RWPE1 (cell line): ENCODE measurements at places on chromosomes 2 and 18.

- DNase-seq = no peak
Observed at GRCh38 chr18:27614951-27615844, 430.1 kb upstream of the CHST9 start.

- DNase-seq = no peak
Observed at GRCh38 chr2:170086751-170087412, 91.1 kb upstream of the MYO3B start.

DNA sequence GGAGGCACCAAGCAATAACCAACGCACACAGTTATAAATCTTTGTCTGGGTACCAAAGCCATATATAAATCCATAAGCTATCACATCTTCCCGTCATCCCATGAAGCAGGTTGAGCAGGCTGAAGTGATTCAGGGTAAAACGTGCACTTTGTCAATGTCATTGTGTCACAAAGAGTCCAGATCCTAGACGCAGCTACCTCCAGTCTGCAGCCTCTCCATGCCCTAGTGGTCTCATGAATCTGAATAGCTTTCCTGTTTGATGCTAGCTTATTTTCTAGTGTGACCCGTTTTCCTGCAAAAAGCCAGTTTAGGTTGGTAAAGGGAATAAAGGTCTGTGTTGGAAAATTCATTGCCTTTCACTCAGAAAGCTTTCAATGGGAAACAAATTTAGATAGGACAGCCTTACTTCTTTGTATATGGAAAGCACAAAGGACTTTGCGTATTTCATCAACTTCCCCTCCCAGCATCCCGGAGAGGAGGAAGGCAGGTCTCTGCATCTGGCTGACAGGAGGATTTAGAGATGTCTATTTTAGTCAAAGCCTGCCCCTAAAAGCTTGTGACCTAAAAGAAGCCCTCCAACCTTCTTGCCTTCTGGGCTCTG, 222.3 kb upstream of the ARL4C start:
- no peak for DNase-seq

DNA sequence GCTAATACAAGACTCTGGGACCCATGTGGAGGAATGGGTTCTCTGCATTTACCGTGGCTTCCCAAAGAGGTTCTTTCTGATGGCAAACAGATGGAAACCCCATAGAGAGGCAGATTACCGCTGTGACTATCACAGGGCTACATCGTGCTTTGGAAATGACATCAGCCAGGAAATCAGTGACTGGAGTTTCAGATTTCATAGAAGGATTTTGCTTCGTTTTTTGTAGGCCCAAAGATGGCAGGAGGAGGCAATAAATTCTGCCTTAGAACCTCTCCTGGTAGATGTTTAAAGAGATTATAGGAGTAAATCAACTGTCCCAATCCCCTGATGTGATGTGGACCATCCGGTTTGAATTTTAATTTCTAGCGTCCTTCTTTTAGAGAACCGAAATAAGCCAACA, 214.1 kb downstream of the AGPS start:
- DNase-seq = no peak

- DNase-seq = no peak
Observed at GRCh38 chr2:898319-898718, 52.3 kb upstream of the SNTG2 start.

DNA sequence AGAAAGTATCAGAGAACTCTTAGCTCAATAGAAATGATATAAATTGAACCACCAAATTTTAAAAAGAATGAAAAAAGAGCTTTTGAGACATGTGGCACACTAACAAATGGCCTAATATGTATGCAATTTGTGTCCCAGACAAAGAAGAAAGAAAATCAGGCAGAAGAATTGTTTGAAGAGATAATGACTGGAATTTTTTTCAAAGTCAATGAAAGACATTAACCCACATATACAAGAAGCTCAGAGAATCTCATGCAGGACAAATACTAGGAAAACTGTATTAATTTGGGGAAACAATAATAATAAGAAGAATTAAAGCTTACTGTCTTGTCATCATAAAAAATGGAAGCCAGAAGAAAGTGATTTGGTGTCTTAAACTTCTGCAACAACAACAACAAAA, 304.1 kb upstream of the RND3 start:
- DNase-seq = no peak

- no peak for DNase-seq
Observed at GRCh38 chr2:72894514-72894913, 7.3 kb downstream of the SPR start.

GRCh38 chr2:9809448-9810088, 33.7 kb upstream of the TAF1B start:
- no peak for DNase-seq

- DNase-seq = peak; percentile 88
Observed at GRCh38 chr2:64273524-64274398, 129.5 kb upstream of the PELI1 start.

- no peak for DNase-seq
Observed at GRCh38 chr2:159153951-159154350, 132.6 kb downstream of the WDSUB1 start.

DNA sequence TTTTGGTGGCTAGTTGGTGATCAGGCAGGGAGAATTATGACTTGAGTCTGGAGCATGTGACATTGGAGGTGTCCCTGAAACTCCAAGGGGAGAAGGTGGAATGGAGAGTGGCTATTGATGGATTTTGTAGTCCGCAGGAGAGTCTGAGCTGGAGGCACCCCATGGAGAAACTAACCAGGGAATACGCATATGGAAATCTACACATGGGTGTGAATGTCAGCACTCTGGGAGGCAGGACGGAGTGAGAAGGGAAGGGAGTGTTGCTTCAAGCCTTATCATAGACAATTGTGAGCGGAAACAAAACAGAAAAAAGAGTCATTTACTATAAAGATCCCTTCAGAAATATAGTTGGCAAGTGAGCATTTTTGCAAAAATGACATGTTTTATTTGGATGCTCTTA, 667 bp upstream of the SCYGR4 start:
- DNase-seq = no peak

- no peak for DNase-seq
Observed at GRCh38 chr2:99623035-99623434, 133.2 kb upstream of the REV1 start.

DNA sequence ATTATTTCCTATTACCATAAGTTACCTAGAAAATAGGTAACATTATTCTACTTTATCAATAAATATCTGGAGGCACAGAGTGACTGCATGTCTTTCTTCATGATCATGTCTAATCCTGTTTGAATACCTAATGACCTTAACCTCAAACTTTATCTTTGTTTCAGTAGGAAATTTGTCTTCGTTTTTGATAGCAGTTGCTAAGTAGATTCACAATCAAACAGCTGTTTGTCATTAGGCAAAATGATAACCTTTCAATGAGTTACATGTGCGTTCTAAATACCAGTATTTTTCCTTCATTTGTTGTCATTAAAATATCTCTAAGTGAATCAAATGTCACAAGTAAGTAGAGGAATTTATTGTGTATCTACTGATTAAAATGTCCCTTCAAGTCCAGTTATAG, 473.8 kb downstream of the NRXN1 start:
- no peak for DNase-seq

DNA sequence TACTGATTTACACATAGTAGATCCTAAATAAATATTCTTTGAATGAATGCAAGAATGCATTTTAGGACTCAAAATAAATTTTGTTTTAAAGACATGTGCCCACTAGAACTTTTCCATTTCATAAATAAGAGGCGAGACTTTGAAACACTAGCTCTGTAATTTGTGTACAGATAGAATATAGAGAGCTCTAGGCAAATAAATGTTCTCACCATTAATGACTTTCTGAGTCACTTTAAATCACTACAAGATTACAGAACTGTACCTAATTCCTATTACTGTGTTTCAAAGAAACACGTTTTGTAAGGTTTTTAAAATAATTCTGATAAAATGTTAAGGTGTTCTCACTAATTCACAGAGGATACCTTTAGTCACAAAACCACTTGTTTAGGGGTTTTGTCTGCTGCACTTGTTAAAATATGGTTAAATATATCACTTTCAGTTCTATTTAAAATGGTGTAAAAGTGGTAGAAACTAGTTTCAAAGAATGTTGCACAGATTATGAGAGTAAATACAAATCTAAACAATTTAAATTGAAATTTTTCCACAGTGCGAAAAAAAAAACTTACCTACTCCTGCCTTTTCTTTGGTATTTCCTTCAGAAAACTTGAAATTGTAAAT, 158.7 kb upstream of the ZC3H15 start:
- DNase-seq = no peak

- no peak for DNase-seq
Observed at GRCh38 chr2:118801151-118801550, 46.3 kb downstream of the EN1 start.

- DNase-seq = no peak
Observed at GRCh38 chr2:203870481-203870880, 2.9 kb downstream of the CTLA4 start.

GRCh38 chr2:192536922-192537624, 342.3 kb upstream of the TMEFF2 start:
- DNase-seq = no peak

GRCh38 chr2:160405077-160405867, 88.3 kb downstream of the RBMS1 start:
- DNase-seq = no peak

GRCh38 chr2:85419009-85419675, 628 bp downstream of the SH2D6 start:
- DNase-seq = no peak

DNA sequence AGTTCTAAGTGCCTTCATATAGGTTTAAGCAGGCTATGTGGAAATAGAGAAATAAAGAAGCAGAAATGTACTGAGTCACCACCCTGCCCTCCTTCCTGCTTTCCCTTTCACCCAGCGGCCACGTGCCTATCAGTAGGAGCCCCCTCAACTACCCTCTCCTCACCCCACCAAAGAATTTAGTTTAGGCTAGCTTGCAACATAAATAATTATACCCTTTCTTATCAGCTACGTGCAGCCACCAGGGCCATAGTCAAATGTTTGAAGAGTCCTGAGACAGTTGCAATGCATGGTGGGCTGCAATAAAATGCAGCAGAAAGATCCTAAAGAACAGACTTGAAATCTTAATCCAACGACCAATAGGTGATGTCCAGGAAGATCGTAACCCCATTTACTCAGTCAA, 101.2 kb downstream of the RTP5 start:
- DNase-seq = no peak

GRCh38 chr2:119333360-119333759, 33.3 kb downstream of the C2orf76 start:
- no peak for DNase-seq

GRCh38 chr2:29189052-29189451, 73.8 kb downstream of the CLIP4 start:
- DNase-seq = no peak

DNA sequence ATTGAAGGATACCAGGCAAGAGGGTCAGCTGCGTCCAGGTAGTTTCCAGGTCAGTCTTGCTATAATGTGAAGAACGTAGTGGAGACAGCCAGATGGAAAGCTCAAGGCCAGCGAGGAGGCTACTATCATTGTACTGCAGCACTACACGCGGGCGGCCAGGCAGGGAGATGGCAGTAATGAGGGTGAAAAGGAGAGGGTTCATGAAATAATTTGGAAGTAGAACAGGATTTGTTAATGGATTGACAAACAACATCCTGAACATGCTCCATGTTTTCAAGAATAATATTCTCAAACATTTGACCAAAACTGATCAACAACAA, 17.1 kb downstream of the SPIRE1 start:
- no peak for DNase-seq

- DNase-seq = peak; percentile 93
Observed at GRCh38 chr2:30979822-30980245, 158.4 kb downstream of the GALNT14 start.

GRCh38 chr18:31983020-31983419, 35.6 kb upstream of the RNF125 start:
- DNase-seq = no peak

- no peak for DNase-seq
Observed at GRCh38 chr18:69626171-69626570, 225.5 kb downstream of the DOK6 start.

GRCh38 chr2:15984368-15985255, 44.3 kb downstream of the MYCN start:
- DNase-seq = no peak

- no peak for DNase-seq
Observed at GRCh38 chr2:230866756-230867523, 2.2 kb downstream of the ITM2C start.

DNA sequence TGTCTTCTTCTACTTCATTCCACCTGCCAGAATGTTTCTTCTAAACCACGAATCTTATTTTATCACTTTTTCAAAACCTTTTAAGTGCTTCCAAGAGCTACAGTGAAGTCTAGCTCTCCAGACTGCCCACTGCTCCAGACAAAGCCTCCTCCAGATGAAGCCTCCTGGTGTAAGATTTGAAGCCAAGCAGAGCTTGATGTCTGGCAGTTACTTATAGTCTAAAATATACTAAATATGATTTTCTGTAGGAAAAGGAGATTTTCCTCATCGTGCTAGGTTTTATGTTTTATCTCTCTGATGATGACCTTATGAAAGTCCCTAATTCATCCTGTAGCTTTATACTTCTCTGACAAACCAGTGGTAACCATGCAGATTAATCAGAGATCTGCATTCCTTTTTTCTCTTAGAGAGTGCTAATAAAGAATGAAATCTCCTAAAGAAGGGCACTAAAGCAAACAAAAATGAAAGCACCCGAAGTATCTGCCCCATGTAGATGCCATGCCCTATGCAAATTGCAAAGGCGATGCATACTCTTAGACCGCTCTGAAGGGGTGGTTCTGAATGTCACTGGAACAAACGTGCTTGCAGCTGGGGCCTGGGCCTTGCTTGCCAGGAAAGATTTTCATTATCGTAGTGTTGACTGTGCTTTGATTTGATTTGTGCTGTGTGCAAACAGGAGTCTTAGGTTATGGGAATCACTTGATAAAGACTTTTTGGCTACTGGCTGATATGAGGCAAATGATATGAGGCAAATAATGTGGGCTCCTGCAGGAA, 314.2 kb downstream of the PID1 start:
- no peak for DNase-seq

DNA sequence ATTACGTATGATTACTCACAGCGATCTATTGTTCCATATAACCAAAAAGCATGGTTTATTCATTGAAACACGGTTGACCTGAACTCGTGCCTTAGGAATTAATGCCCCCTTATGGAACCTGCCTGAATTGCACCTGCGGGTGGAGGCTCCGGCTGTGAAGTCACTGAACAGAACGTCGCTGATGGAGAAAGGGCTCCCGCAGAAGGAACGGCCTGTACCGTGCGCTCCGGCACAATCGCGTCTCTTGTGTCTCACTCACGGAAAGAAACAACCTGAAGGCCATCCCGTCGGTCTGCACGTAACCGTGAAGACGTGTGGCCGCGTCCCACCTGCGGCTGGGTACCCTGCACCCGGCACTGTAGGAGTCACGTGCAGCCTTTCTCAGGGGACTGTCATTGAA, 133.1 kb downstream of the NFATC1 start:
- peak; percentile 76 for DNase-seq

- DNase-seq = no peak
Observed at GRCh38 chr2:106954304-106954703, 68.3 kb upstream of the ST6GAL2 start.

- DNase-seq = no peak
Observed at GRCh38 chr2:22377268-22377667, 1007.7 kb upstream of the KLHL29 start.

DNA sequence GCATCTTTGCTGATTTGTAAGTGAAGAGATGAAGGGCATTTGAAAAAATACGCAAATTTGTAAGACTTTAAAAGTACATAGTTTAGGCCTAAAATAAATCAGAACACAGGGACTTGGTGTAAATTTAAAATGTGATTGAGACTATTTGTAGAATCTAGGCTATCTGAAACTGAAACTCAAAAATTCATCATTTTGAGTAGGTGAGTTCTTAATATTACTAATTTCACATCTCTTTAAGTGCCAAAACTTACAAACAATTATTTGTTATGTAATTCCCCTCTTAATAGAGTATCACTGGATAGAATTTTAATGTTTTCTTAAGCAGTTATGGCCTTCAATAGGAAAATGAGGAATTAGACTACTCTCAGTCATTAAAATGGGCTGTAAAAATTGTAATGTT, 14.0 kb upstream of the HRH4 start:
- DNase-seq = no peak
